ENCODE measurements at places on chromosomes 1 and 21. TPM values are rescaled to one million over a fixed set of nuclear protein-coding genes. Genes with fewer than 3 reads are reported as not detected.

KCNT2 gene
- not detected for total RNA-seq

CRNN gene
- total RNA-seq, result not detected

CA6 gene
- 1.4 TPM for total RNA-seq

PADI3 gene
- not detected for total RNA-seq

RUNX3 gene
- 218 TPM for total RNA-seq

PAQR6 gene
- total RNA-seq, result 1.9 TPM

GCSAML gene
- 0.20 TPM for total RNA-seq

TMEM59 gene
- 140 TPM for total RNA-seq

C1QC gene
- 1.4 TPM for total RNA-seq

TLR5 gene
- total RNA-seq, result 0.46 TPM

ARHGEF16 gene
- total RNA-seq, result not detected

RAB29 gene
- total RNA-seq, result 37.1 TPM

PCNX2 gene
- 27.3 TPM for total RNA-seq

DNA sequence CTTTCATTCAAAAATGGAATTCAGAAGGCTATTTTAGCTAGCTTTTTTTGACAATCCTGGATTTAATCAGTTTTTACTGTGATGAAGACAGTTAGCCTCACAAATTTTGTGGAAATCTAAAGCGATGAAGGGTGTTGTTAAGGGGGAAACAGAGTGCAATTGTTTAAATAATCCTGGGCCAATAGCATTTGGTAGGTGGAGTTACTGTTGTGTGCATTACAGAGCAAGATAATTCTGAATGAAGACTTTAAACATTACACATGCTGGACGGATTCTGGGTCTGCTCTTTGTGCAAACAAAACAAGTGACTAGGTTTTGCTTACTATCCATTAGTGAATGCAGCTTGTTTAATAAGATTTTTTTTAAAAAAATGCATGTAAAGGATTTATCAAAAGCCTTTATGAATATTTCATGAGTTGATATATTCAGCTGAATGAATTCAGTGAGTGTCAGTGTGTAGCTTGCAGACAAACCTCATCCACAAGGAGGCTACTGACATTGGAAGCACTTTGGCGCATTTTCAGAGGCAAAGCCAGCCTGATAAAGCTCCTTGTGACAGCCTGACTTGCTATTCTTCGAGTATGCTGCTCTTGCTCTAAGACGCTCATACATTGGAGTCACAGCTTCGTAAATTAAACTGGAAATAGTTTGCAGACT, 199.6 kb downstream of the PDE4B start:
- no peak for DNase-seq

GRCh38 chr21:45530423-45531113, 11.7 kb downstream of the SLC19A1 start:
- DNase-seq, result no peak

- DNase-seq, result no peak
These were observed 19.8 kb downstream of the OLFML2B start for GRCh38 chr1:162003830-162004215.

GRCh38 chr1:93829061-93829460, 49.9 kb downstream of the DNTTIP2 start:
- DNase-seq, result no peak

GRCh38 chr1:8477983-8478362, 160.1 kb downstream of the SLC45A1 start:
- no peak for DNase-seq

DNA sequence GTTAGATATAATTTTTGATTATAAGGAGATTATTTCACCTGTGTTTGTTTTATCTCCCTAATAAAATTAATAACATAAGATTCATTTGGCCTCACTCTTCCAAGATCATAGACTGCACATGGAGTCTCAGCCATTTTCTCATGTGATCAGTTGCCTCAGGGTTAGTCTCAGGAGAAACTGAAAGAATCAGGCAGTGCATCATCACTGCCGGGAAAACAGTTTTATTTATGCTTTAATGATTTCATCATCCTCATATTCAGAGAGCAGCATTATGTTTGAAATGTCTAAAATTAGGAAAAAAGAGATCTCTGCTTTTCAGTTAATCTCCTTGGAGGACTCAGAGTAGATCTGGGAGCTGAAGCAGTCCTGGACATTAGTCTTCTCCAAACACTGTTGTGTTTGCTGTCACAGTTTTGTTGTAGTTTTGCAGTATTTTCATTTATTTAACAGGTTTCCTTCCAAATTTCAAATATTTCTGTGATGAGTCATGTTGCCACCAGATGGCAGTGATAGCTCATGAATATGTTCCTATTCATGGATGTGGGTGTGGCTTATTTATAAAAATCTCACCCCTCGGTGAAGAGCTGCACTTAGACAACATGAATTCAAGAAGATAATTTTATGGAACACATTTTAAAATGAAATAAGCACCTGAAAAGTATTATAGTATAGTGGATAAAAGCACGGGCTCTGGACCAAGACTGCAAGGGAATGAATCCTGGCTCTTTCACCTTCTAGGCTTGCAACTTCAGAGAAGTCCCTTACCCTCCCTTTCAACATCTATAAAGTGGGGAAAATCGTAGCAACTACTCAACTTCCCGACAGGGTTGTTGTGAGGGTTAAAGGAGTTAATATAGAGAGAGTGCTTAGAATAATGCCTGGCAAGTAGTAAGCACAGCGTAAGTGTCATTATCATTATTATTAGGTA, 31.2 kb downstream of the CHD1L start:
- DNase-seq, result peak; percentile 1

GRCh38 chr1:94876362-94876761, 50.5 kb downstream of the CNN3 start:
- no peak for DNase-seq

DNA sequence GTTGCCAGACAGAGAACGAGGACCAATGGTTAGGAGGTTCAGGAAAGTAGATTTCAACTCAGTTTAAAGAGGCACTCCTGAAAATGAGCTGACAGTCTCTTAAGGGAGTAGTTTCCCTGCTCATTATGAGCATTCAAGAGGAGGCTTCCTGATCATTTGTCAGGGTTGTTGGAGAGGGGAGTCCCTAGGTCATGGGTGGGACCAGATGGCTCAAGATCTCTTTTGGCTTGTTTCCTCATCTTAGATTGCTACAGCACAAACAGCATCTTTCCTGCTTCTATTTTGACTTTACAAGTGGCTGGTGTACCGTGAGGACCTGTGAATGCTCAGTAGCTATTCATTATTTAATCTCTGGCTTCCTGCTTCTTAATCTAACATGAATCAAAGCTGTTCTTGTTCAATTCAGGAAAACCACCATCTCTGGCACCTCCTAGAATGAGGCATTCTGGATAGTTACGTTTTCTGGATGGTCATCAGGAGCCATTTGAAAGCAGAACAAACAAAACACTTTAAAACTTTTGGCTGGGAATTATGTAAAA, 47.6 kb downstream of the PEX14 start:
- DNase-seq, result no peak

- DNase-seq, result no peak
These were observed 135.4 kb downstream of the PROX1 start for GRCh38 chr1:214123061-214123784.

DNA sequence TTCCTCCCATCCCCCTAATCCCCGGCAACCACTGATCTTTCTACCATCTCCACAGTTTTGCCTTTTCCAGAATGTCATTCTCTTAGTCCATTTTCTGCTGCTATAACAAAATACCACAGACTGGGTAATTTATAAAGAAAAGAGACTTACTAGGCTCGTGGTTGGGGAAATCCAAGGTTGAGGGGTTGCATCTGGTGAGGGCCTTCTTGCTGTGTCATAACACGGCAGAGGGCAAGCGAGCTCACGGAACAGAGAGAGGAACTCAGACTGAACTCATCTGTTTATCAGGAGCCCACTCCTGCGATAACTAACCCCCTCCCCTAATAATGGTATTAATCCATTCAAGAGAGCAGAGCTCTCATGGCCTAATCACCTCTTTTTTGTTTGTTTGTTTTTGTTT, 52.0 kb downstream of the RUNX3 start:
- no peak for DNase-seq

DNA sequence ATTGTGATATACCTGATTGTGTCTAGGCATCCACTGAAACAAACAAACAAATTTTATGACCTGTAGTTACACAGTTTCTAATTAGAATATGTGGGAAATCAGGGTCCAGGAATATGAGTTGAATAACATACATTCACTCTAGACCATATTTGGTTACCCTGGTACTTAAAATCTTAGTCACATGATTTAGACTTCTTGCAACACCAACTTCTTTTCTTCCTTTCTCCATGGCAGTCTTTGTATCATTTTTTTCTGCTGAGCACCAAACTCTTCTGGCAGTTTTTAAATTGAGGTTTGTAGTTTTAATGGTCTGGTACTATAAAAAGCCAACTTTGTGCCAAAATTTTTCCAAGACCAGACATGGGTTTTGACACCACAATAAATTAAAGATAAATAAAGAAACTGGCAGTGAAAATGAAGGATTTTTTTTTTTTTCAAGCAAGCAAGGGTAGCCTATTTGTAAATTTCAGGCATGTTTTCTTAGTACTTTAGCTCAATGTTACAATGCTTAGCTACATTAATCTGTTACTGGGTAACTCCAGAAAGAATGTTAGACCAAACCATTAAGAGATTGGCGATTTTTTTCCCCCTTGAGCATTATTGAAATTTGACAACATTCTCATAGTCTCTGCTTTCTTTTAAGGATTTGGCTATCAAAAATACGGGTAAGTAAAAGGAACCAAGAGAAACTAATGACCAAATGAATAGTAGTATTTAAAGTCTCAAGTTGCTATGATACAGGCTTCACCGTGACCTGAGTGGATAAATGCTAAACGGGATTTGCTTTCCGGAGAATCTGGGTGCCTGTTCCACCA, 108.5 kb downstream of the NFIA start:
- DNase-seq, result no peak

DNA sequence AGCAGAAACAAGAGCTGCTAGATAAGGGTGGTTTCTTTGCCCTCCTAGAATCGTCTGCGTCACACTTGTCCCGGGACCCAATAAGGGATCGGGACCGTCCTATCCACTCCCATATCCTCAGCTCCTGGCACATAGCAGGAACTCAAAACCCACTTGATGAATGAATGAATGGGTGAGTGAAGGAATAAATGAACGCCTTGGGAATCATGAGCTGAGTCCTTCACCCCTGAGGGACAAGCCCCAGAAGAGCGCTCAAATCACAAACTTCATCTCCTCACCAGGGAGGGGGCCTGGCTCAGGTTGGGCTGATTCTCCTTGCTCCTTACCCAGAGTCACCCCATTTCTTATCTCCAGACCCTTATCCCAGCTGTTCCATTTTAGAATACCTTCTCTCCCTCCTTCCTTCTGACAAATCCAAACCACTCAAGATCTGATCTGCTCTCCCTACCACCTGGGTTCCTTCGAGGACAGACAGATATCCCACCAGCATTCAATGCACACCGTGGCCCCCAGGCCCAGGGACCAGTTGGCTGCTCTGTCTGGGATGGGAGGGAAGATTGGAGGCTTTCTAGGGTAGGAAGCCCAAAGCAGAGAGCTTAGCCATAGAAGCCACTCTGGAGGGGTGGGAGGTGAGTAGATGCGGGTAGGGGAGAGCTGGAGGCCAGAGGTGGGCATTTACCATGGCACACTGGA, 643 bp upstream of the MOB3C start:
- no peak for DNase-seq

- no peak for DNase-seq
These were observed 31.0 kb downstream of the UMODL1 start for GRCh38 chr21:42102076-42102475.

- no peak for DNase-seq
These were observed 242.7 kb downstream of the RRAGC start for GRCh38 chr1:38616846-38617245.

DNA sequence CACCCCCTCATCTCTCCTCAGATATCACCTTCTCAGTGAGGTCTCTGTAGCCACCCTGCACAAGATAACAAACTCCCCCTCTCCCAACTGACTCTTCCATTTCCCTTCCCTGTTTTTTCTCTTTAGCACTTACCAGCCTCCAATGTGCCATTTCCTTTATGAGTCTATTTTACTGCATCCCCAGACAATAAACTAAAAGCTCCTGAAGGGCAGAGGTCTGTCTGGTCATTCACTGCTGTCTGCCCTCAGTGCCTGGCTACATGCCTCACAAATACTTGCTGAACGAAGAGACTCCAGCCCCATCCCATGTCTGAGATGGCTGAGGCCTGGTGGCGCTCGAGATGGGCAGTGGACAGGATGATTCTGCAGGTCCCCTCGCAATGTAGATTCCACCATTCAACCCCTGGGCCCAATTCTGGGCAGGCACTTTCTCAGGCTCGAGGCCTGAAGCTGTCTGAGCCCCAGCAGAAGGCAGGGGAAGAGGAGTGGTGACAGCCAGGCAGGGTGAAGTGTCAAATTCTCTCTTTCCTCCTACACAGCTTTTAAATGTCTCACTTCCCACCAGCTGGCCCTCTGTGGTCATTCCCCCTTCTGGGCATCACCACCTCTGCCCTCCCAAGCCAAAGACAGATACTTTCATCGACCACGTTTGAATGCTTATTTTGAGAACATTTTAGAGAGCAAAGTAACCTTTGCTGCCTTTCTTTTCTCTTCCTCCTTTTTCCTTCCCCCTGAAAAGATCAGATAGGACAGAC, 6.6 kb downstream of the LRRN2 start:
- no peak for DNase-seq

- no peak for DNase-seq
These were observed 20.0 kb downstream of the FOXD3 start for GRCh38 chr1:63342402-63342801.

DNA sequence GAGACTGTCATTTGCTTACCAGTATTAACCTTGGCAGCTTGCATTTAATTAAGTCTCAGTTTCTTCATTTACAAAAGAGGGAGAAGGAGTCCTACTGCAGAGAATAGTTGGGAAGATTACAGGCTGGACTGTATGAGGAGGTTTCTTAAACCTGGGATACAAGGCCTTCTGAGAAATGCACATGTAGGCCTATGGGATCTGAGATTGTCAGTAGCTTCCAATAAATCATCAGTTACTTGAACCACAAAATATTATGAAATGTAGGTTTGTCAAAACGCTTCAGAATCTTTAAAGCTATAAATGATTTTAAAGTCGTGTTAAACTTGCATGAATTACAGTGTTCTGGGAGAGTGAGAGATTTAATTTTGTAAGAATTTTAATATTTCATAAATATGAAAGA, 69.6 kb downstream of the NRIP1 start:
- DNase-seq, result no peak

DNA sequence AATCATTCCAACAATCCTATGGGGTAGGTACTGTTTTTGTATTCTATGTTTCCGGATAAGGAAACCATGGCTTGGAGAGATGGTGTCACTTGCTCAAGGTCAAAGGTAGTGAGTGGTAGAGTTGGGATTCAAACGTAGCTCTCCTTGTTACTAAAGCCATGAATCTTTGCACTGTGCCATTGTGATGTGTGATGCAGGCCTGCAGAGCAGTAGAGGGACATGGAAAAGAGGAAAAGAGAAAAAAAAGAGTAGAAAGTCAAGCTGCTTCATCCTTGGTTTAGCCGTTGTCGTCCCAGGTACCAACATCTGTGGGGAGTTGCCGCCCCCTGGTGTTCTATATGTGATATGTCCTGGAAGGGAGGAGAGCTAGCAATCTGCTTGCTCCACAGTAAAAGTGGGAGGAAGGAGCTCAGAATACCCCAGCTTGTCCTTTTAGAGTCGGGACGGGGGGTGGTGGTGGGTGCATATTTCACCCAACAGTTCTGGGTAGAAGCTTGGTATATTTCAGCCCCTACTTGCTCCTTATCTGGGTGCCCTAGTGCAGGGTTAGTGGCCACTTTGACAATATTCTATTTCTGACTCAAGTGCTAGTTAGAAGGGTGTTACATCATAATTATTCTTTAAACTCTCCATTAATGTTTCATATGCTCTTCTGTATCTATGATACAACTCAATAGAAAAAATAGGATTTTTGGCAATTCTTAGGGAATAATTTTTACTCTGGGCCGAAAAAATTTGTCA, 98.4 kb downstream of the EBNA1BP2 start:
- DNase-seq, result peak; percentile 63
